ENCODE measurements at places on chromosomes 7 and 10. TPM values are rescaled to one million over a fixed set of nuclear protein-coding genes. Genes with fewer than 3 reads are reported as not detected.

GRCh38 chr10:43596546-43596945 is 9.7 kb upstream of the ZNF485 start:
- no peak for DNase-seq

GRCh38 chr7:56537952-56538351 is 421.7 kb upstream of the NUPR2 start:
- no peak for DNase-seq

CCDC172 gene
- total RNA-seq, result not detected

DNA sequence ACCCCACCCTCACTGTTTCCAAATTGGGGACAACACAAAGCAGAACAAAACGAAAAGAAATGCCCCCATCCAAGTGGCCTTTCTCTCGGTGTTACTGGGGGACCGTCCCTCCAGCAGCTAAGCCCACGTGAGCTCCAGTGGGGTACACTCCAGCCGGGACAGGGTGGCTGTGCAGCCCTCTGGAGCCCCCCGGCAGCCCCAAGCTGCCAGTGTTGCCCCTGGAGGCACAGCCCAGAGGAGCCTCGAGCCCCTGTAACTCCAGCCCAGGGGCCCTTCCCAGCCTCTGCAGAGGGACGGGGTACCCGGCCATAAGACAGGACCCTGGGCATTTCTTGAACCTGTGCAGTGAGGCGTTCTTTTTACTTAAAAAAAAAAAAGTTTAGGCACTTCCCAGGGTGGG is 124.5 kb upstream of the KCTD7 start:
- DNase-seq, result no peak

SPAG6 gene
- not detected for total RNA-seq

DNA sequence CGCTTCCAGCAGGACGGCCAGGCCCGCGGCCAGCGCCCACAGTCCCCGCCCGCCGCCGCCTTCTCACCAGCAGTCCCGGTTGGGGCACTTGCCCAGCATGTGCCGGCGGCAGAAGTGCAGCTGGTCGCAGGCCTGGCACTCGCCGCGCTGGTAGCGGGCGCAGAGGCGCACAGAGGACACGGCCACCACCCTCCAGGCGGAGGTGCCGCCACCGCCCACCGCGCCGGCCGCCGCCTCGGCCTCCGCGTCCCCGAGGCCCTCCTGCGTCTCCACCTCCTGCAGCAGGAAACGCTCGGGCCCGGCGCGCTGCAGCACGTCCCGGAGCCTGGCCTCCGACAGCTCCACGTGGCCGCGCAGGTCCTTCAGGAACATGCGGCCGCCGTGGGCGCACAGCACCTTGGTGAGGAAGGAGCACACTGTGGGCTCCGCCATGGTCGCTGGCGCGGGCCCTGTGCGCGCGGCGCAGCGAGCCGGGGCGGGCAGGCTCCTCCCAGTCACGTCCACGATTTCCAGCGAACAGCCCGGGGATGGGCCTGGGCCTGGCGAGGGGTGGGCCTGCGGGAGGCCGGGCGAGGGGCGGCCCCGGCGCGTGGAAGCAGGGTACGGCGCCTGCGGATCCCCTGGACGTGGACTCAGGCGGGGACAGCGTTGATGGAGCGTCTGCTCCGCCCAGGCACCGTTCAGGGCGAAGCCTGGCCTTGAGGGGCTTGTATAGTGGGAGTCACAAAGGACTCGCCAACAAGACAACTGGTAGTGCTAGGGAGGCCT is at the start of gene ZC3HAV1L:
ZC3HAV1L (minus strand) TSS at position 457 of the 768 bp plus-strand sequence; CDS start at position 432, 25 bp downstream.
- DNase-seq, result peak; percentile 90

RHOBTB1 gene
- total RNA-seq, result 0.69 TPM

GRCh38 chr10:61939902-61940301 is 38.4 kb downstream of the ARID5B start:
- DNase-seq, result no peak

GRCh38 chr10:93503075-93503474 is 6.7 kb downstream of the CEP55 start:
- peak; percentile 68 for DNase-seq

- no peak for DNase-seq
Measured at GRCh38 chr7:79401254-79401653, 52.2 kb downstream of the MAGI2 start.

DNA sequence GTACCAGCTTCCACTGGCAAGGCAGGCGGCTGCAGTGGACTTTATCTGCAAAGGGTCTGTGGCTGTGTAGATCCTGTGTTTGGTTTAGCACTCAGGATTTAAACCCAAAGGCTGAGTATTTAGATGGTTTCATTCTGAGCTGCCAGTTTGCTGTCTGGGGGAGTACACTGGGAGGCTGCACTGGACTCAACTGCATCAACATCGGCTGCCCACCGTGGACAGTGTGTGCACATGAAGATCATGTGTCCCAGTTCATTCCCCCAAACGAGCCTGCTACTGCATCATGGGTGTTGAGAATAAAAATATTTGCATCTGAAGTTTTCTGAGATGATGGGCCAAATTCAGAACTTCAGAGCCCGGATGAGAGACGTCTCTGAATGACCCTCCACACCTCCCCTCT is 328.6 kb upstream of the SHH start:
- no peak for DNase-seq

- peak; percentile 67 for DNase-seq
Measured at GRCh38 chr7:150428671-150429451, 21.6 kb upstream of the GIMAP8 start.

AKR1E2 gene
- total RNA-seq, result 7.9 TPM

DNA sequence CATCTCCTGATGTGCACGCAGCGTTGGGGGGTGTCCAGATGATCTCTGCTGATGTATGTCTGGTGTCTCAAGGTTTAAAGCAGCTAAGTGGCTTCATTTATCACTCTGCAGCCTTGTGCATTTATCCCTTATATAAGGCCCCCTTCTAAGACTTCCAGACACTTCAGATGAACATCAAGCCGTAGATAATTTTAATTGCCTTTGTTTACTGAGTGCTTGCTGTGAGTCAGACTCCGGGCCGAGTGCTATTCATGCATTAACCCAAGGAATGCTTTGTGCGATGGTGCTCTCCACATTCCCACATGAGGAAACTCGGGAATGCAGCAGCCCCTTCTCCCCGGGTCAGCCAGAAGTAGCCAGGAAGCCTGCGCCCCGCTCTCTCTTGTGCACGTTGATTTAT is 328.6 kb upstream of the COBL start:
- no peak for DNase-seq

GRCh38 chr10:35896001-35896400 is 253.9 kb upstream of the FZD8 start:
- DNase-seq, result no peak

DNA sequence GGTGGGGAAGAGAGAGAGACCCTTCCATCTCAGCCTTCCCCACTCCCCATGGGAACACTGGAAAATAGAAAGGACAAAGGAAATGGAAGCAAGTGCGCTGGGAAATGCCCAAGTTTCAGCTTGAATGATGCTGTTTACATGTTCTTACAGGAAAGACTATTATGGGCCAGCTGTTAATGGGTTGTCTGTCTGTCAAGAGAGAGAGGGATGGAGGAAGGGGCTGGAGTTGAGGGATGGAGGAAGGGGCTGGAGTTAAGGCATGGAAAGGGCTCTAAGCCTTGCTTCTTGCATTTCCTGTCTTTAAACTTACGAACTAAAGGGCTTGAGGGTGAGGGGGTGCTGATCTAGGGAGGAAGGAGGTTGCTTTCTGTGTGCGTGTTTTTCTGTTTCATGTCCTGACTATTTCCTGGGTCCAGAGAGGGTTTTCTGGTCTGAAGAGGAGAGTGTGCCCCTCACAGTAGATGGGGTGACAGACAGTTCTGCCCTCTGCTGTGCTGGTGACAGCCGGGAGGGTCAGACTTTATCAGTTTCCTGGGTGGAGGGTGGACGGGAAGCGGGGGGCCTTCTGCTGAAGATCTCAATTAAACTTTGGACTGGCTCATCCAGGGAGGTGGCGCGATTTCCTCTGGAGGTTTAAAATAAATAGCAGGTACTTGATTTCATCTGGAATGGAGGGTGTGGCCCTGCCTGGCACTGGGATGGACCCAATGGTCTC is 30.5 kb downstream of the GRK5 start:
- no peak for DNase-seq

- peak; percentile 92 for DNase-seq
Measured at GRCh38 chr10:11165591-11166543, 148.2 kb downstream of the CELF2 start.

GRCh38 chr10:14613588-14613920 is 161.1 kb downstream of the FAM107B start:
- DNase-seq, result no peak

DNA sequence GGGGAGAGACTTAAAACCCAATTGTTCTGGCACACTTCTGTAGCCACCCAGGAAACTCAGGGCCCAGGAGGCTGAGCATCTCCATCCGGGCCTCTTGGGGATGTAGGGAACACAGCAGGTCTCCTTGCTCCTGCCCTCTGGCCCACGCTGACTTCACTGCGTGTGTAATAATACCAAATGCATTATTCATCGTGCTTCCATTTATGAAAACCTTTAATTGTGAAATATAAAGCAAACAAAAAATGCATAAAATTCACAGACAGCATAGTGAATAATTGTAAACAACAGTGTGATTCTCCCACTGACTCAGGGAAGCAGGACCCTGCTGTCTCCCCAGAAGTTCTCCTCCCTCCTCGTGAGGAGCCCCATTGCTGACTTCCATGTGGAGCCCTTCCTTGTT is 70.3 kb upstream of the SHH start:
- no peak for DNase-seq

DNA sequence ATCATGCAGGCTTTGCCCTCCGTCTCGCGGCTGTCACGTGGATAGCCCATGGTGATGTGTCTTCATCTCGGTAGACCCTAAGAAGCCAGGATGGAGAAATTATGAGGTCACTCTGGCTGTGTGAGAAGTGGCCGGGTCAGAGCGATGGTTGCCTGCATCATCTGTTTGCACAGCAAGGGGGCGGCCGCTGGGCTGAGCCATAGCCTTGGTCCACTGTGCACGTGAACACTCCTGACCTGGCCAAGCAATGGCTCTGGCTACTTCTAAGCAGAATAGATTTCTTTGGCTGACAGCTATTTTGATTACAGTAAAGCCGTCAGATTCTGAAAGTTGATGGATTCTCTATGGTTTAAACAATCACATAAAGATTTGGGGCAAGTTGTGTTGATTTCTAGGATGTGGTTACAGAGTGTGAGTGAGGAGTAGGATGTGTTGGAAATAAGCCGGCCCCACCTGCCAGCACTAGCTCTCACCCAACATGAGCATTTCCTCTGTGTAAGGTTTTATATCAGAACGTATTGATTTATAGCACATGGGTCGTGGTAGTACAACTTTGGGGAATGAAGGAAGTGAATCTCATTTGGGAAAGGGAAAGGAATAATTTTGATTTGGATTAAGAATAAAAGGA is 214.4 kb upstream of the GPR26 start:
- no peak for DNase-seq

CCL24 gene
- total RNA-seq, result not detected

DNA sequence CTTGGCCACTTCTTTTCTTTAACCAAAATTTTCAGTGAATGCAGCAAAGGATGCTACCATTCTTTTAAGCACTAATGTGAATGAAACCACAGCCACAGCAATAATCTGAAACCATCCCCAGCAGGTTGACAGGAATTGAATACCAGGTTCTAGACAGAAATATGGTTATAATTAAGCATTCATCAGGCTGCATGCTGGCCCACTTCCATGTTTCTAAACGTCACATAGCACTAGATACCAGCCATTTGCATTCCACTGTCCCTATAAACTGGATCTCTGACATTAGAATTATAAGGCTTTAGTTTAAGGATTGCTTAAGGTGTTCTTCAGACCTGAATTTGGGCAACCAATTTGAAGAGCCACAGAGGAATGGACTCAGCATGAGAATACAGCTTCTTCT is 340.8 kb upstream of the KLF6 start:
- DNase-seq, result no peak

KEL gene
- total RNA-seq, result 0.37 TPM

GRCh38 chr10:96642973-96643372 is 56.2 kb upstream of the TM9SF3 start:
- peak; percentile 85 for DNase-seq

DNA sequence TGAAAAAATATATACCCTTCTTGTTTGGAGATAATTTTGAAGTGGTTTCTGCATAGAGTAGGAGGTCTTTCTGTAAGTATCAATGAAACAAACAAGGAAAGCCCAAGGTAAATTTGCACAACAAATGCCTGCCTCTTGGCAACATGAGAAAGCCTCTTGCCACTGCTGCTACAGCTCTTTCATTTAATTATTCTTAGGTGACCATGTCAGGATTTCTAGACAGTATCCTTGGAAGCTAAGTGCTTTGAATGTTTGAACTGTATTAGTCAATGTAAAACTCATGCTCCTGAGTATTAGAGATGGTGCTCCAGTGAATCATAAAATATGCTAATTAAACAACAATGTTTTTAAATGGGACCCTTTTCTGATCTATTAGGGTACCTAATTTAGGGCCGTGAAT is 81.2 kb upstream of the ITGB1 start:
- DNase-seq, result no peak

GIMAP2 gene
- total RNA-seq, result 28.2 TPM

TEX36 gene
- total RNA-seq, result not detected

- peak; percentile 82 for DNase-seq
Measured at GRCh38 chr10:117374506-117375359, 507 bp downstream of the PDZD8 start.

DNA sequence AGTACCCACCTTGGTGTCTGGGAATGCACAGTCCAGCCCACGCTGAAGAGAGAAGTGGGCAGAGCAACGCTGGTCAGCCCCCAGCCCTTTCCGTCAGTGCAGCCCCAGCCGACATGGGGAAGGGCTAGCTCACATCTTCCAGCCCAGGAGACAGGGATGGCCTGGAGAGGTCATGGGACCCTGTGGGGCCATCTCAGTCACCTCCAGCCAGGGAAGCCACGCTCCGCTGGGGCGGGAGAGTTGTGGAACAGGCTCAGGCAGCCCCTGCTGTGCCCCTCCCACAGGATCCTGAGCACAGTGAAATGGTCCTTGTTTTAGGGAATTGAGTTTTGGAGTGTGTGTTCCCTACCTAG is 85.1 kb downstream of the PAXIP1 start:
- no peak for DNase-seq

DKK1 gene
- not detected for total RNA-seq

DNA sequence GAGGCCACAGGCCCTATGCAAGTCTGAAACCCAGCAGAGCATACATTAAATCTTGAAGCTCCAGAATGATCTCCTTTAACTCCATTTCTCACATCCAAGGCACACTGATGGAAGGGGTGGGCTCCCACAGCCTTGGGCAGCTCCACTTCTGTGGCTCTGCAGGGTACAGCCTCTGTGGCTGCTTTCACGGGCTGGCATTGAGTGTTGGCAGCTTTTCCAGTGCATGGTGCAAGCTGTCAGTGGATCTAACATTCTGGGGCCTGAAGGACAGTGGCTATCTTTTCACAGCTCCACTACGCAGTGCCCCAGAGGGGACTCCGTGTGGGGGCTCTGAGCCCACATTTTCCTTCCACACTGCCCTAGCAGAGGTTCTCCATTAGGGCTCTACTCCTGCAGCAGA is 265.7 kb upstream of the MAGI2 start:
- no peak for DNase-seq

MINDY3 gene
- total RNA-seq, result 16.3 TPM
